Fibroblast of the aortic adventitia (primary cell): ENCODE measurements at places on chromosomes 5 and 9.
A peak's percentile ranks its signal among the peaks of the same experiment; 100 is the strongest.

DNA sequence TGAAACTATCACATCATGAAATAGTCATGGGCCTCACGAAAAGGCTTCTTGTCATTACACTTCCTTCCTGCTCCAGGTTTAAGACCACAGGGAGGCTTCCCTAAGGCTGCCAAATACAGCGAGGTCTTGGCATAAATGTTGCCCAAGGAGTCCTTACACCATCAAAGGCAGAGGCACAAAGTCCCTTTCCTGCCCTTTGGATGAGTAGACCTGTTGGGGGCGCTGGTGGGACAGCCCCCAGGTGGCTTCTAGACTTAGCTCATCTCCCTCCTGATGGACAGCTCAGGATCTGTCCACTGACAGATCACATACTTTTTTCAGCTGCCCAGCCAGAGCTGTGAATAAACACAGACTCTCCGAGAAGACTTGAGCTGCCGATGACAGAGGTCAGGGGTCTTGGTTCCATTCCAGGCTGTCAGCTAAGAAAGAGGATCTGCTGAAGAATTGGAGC is 15.5 kb upstream of the MEGF9 start:
- peak; percentile 19 for DNase-seq

DNA sequence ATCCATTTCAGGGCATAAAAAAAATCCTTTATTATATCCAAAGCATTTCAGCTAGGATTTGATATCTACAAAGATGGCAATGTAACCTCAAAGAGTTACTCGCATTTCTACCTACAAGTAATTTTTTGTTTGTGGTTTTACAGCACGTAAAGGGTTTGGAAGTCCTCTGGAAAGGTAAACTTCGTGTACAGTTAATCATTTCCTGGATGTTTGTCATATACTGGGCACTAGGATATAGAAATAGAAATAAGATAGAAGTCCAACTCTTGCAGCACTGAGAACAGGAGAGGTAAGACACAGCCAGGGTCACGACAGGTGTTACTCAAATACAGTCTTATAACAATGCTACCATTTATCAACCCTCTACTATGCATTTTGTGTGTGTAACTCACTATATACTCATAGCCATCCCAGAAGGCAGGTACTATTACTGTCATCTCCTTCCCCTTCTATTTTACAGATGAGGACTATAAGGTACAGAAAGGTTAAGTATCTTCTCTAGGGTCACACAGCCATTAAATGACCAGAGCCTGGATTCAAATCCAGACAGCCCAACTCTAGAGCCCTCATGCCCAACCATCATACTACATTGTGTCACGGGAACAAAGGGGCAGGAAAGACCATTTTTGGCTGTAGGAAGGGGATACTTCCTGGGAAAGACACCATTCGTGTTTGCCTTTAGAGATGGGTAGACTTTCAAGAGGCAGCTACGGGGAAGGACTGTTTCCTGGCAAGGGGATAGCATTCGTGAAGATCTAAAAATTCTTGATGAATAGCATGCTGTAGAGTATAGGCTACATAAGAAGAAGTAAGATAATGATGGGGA is 19.0 kb downstream of the NDUFA8 start:
- DNase-seq, result no peak

DNA sequence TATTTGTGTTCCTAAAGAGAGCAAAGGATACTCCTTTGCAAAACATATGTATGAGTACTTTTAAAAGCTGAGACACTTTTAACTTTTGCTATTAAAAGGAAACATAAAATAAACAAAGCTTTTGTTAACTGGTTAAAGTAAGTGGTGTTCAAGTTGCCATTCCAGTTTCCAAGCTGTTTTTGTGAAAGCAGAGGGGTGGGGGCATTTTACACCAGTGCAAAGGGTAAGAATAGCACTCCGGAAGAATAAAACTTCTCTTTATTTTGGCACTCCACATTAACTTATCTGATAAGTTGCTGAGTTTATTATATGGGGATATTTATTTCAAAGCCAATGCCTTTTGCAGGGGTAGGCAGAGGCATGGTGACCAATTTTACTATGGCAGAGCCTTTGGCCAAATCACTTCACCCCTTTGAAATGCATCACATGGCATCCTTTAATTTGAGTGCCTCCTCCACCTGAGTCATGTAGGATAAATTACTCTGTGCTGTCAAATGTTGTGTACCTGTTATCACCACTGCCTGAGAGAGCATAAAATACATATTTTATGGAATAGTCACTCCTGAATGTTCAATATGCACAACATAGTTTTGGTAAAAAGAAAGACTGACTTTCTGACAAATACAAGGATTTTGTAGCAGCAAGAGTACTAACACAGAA is 62.9 kb downstream of the MLLT3 start:
- no peak for DNase-seq

- no peak for DNase-seq
Observed at GRCh38 chr9:70091103-70091502, 47.5 kb downstream of the MAMDC2 start.

- no peak for DNase-seq
Observed at GRCh38 chr5:175614223-175614815, 43.6 kb upstream of the HRH2 start.

- no peak for DNase-seq
Observed at GRCh38 chr9:22455181-22455580, 8.6 kb downstream of the DMRTA1 start.

GRCh38 chr5:168696611-168697010 is 117.4 kb upstream of the PANK3 start:
- no peak for DNase-seq

DNA sequence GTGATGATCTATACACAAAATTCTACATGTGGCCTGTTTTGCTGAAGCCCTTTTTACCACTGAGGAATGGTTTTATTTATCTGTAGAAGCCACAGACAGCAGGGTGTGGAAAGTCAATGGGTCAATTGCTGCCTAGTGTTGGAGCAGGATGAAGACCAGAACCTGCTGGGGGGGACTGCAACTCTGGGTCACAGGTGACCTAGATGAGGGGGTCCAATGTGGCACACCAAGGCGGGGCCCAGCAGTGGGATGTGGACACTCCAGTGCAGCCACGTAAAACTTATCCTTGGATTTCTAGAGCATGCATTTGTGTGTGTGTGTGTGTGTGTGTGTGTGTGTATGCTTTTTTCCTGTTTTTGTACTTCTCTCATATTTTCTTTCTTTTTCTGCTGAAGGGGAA is 147.5 kb upstream of the PHYKPL start:
- DNase-seq, result no peak

GRCh38 chr9:82254646-82255367 is 266.2 kb downstream of the SPATA31D1 start:
- DNase-seq, result peak; percentile 72

DNA sequence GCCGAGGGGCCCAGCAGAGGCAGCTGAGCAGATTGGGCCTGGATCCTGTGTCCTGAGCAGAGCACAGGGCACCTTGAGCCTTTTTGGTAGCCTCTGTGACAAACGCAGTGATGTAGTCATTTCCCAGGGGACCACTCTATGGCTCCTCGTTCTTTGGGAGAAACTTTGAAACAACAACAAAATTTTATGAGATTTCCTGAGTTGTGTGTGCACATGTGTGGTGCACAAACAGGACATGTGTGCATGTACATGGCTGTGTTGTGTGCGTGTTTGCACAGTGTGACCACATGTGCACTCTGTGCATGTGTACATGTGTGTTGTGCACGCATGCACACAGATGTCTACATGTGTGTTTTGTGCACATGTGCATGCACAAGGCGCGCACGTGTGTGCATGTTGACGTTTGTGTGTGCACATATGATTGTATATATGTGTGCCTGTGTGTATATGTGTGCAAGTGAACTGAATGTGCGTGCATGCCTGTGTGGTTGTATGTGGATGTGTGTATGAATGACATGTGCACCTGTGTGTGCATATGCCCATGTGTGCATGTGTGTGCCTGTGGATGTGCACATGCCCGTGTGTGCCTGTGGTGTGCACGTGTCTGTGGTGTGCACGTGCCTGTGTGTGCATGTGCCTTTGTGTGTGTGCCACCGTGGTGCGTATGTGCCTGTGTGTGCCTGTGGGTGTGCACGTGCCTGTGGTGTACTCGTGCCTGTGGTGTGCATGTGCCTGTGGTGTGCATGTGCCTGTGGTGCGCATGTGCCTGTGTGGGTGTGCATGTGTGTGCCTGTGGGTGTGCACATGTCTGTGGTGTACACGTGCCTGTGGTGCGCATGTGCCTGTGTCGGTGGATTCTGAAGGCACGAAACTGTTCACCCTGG is 221.6 kb downstream of the CACNA1B start:
- DNase-seq, result no peak

- DNase-seq, result peak; percentile 37
Observed at GRCh38 chr9:37102486-37102885, 17.9 kb upstream of the ZCCHC7 start.

DNA sequence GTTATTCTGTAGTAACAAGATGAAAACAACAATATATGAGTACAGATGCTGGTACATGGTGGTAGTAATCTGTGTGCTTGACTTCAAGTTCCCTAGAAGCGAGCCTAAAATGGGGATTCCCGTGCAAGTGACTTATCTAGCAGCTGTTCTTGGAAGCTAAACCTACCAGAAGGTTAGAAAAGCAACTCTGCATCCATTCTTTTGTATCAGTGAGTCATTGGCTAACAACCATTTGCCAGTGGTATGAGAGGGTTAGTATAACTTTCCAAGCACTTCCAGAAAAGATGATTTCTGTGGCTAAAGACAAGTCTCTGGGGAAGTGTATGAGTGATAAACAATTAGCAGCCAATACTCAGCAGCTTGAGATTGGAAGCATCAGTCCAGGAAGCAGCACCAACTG is 787.7 kb upstream of the CDH6 start:
- DNase-seq, result peak; percentile 40

DNA sequence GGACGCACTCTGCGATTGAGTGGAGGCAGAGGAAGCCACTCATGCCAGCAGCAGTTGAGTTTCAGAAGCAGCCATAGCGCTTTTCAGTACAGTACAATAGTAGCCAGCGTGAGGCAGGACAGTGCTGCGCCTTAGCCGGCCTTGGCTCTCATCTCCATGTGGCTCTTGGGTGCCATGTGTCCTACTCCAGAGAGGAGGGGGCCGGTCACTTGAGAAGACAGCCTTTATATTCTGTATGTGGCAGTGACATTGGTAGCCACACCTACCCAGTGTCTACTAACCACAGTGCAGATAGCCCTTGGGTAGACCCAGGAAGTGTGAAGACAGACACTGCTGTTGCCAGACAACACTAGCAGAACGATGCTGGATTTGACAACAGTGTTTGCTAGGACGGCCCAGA is 42.3 kb downstream of the FAM78A start:
- no peak for DNase-seq

DNA sequence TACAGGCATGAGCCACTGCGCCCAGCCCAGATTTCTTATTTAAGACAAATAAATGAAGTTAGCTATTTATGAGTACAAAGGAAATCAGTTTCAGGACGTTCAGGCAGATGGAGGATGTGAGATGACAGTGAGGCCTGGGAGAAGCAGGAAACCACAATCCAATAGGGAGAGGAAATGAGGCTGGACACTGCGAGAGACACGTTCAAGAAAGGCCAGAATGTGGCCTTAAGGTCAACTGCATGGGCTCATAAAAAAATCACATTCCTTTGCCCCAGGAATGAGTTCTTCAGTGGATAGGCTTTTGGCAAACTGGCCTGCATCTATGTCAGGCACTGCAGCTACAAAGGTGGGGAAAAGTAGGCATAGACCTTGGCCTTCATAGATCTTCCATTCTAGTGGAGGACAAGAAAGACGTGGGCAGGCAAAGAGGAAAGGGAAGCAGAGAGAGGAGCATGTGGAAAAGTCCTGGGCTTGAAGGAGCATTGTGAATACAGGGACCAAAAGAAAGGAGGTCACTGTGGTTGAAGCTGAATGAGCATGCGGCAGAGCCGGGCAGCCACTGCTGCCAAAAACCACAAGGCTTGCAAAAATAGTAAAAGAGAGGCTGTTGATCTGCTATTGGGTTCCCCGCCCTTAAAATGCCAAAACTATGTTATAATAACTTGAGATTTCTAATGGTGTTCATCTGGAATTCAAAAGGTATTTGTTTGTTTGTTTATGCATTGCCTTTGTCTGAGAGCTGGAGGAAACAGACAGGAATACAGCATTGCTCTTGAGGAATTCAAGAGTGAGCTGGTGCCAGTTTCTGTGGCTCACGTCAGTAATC is 133.0 kb downstream of the GNA14 start:
- peak; percentile 54 for DNase-seq

DNA sequence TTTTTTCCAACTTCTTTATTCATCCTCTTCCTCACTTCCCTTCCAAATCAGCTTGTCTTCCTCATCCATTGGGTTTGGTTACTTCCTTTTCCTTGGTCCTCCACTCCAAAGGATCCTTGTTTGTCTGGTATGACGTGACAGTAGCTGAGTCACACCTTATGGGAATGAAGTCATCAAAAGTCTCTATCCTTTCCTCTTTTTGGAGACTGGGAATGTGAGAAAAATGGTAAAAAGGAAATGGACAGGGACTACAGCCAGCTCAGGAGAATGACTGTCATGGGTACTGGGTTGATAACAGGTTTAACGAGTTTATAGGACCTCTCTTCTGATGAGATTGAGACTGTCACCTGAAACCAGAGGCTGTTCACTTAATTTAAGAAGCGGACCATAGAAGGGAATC is 76.2 kb upstream of the MYO10 start:
- peak; percentile 42 for DNase-seq

- peak; percentile 59 for DNase-seq
Observed at GRCh38 chr9:36572515-36573418, at the start of gene MELK. Gene MELK, plus strand, starts transcription at chr9:36572895. Its CDS starts 8,787 bp downstream, at chr9:36581682.

- DNase-seq, result peak; percentile 59
Observed at GRCh38 chr5:109016300-109016699, 268.6 kb downstream of the FER start.

DNA sequence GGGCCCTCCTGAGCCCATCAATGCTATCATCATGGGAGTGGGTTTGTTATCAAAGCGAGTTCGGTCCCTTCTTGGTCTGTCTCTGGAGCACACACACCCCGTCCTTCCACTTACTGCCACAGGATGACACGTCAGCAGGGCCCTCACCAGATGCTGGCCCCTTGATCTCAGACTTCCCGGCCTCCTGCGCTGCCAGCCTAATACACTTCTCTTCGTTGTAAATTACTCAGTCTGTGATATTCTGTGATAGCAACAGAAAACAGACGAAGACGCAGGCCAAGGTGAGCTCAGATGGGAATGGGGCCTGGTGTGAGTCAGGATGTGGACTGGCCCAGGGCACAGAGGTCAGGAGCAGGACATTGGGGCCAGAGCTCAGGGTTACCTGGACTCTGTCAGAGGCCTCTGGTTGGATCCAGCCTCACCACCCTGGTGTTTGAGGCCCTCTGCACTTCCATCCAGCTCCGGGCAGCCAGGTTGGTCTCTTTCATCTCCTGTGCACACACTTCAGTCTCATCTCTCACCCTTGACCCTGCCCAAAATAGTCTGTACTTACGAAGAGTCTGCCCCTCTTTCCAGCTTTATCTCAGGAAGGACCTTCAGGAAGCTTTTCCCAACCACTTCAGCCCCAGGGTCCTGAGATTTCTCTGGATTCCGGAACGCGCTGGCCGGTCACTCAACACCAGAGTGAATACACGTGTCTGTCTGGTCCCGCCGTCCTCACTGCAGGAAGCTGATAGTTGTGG is 26.0 kb upstream of the CNOT6 start:
- DNase-seq, result no peak

- peak; percentile 11 for DNase-seq
Observed at GRCh38 chr9:89879701-89880100, 274.9 kb downstream of the GADD45G start.

- no peak for DNase-seq
Observed at GRCh38 chr9:70975821-70976220, 145.6 kb downstream of the TRPM3 start.

GRCh38 chr5:34756781-34757624 is 82.0 kb upstream of the TTC23L start:
- no peak for DNase-seq

- no peak for DNase-seq
Observed at GRCh38 chr5:14341571-14342230, 198.6 kb downstream of the TRIO start.

- DNase-seq, result no peak
Observed at GRCh38 chr5:95825495-95825894, 3.0 kb upstream of the GLRX start.

- DNase-seq, result no peak
Observed at GRCh38 chr5:367358-368130, 46.0 kb downstream of the AHRR start.
